ENCODE measurements at places on chromosomes 7 and 10.
A peak's percentile ranks its signal among the peaks of the same experiment; 100 is the strongest.

DNA sequence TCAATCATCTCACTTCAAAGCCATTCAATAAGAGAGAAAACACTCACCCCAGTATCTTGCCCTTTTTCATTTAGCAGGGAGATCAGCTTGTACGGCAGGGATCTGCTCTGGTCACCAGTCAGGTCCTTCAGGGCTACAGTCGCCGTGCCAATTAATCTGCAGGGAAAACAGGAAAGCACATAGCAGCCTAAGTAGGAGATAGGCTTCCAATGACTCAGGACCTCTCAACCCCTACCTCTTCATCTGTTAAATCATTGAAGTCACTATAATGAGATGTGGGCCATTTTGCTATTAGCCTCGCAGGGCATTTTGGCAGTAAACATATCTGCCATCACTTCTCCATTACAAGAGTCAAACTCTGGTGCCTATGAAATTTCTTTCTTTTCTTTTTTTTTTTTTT, 50.8 kb downstream of the MYOF start:
- DNase-seq: no peak

- no peak for DNase-seq
These were observed 298.3 kb upstream of the FZD8 start for GRCh38 chr10:35940141-35941041.

- no peak for DNase-seq
These were observed 2.8 kb downstream of the TDRD1 start for GRCh38 chr10:114181971-114182370.

- DNase-seq: no peak
These were observed 22.9 kb downstream of the H2AZ2 start for GRCh38 chr7:44824894-44825526.

DNA sequence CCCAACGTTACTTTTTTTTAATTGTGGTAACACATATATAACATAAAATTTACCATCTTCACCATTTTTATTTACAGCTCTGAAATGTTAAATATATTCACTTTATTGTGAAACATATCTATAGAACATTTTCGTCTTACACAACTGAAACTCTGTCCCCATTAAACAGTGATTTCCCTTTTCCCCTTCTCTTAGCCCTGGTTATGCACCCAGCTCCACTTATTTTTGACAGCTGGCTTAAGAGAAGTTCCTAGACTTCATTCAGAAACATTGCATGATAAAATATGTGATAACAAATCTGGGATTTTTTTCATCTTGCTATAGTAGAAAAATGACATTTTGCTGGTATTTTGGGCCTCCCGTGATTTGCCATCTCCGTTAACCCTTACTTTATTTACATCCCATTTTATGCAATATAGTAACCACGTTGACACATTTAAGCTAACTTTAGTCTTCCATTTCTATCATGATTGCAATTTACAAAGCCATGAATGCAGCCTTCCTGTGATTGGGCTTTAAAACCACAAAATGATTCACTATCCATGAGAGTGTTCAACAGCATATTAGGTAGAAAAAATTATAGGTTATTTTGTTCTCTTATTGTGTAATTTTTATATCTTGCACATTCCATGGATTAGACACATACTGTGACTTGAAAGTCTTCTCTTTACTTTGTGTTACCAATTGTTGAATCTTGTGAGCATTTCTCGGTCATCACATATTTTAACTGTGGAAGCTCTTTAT, 139.6 kb downstream of the SND1 start:
- DNase-seq: no peak

- no peak for DNase-seq
These were observed 261.9 kb downstream of the PTPRN2 start for GRCh38 chr7:158325530-158326381.

DNA sequence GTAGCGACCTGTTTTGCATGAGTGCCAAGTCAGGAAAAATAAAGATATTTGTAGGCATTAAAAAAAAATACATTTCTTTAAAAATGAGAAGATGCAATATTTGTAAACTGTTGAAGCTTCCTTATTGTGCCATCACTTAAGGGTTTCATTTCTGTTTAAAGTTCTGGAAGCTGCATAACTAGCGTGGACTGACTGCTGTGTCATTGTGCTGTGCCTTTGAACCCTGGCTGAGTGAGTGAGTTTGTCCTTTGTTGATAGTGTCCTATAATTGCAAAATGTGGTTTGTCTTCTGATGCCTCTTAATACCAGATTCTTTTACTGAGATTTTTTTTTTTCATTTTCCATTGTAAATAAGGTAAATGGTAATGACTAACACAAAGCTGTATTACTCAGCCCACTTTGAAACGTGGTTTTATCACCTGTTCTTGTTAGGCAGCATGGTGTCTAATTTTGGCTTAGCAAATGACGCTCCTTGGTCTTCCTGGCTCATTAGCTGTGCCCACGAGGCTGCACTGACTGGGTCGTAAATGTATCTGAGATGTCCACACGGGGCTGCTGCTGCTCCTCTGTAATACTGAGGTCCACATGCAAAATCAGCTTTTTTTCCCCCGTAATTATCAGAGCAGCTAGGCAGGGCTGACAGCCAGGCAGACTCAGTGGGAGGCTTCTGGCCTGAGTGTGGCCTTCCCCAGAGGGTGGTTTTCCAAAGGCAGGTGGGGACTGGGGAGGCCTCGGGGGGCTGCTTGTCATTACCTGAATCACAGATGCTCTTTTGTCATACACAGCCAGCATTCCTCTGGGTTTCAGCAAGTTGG, 14.8 kb downstream of the ZSCAN25 start:
- DNase-seq: peak; percentile 43

- DNase-seq: no peak
These were observed 2.1 kb downstream of the PRKG1 start for GRCh38 chr10:51076299-51076841.

GRCh38 chr10:62990126-62990525, 143.0 kb upstream of the NRBF2 start:
- DNase-seq: no peak

GRCh38 chr7:105916603-105917002, 40.2 kb upstream of the ATXN7L1 start:
- DNase-seq: no peak

GRCh38 chr7:142788303-142789289, 17.8 kb downstream of the PRSS2 start:
- no peak for DNase-seq

- DNase-seq: peak; percentile 9
These were observed 133.8 kb upstream of the HDAC9 start for GRCh38 chr7:18361756-18362155.

DNA sequence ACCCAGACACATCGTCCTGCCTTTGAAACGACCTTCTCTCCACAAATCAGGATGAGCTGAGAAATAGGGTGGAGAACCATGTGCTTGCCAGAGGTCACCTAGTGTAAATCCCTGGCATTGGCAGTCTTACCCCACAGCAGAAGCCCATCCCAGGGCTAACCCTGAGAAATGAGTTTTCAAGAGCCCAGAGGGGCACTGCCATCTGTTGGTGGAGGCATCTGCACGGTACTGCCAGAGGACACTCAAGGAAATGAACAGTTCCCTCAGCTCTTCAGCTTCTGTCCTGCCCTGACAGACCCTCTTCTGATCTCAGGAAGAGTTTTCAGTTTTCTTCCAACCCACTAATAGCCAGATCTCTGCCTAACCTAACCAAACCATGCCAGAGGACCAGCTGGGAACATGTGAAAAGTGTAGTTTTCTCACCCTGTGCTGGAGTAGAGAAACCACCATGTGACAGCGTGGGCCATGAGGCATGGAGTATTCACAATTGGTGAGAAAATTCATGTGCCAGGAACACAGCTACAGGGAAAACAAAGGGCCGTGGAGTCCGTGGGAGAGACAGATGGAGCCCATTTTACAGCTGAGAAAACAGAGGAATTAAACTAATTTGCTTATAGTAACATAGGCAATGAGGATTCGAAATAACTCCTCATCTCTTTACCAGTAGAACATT, 37.7 kb upstream of the ITPRID1 start:
- no peak for DNase-seq

GRCh38 chr7:5635461-5636445, 145.7 kb downstream of the RNF216 start:
- DNase-seq: no peak

DNA sequence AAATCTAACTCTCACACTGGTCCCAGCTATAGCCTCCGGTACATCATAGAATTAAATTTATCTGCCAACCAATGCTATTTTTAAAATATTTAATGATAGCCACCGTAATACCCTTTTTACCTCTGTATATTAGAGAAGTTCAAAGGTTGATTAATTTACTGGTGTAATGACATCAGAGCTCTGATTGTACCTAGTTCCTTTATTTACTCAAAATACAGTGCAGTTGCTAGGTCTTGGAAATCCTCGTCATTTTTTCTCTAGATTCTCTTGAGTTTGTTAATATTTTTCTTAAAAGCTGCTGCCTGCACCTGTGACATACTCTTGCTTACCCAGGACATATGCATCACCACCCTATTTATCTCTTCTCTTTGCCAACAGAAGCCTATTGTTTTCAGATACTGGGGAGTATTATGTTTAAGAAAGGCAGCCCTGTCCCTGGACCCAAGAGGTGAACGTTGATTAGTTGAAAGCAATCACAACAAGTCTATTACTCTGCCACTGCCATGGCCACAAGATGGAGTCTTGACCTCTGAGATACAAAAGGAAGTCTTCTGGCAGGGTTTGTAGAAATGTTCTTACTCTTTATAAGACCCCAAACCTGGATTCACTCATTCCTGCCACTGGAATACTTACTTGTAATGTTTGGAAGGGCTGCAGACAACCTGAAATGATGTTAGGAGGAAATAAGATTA, 25.6 kb upstream of the TMEM26 start:
- DNase-seq: no peak

- DNase-seq: no peak
These were observed 26.1 kb downstream of the INPP5A start for GRCh38 chr10:132563485-132564248.

- no peak for DNase-seq
These were observed 4.3 kb downstream of the LIPN start for GRCh38 chr10:88764110-88764509.

DNA sequence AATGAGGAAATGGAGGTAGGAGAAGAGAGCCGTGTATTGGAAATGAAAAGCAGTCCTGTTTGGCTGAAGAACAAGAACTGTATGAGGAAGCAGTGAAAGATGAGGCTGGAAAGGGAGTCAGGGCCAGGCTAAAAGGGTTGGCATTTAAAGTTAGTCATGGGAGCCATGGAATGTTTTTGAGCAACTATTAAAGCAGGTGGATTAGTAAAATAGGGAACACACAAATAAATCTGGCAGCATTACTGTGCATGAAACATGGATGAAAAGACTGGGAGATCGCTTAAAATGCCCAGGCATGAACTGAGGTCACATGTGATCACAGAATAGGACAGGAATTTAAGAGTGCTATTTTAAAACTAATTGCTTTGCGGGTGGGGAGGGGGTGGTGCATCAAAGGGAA, 1.4 kb upstream of the IFRD1 start:
- no peak for DNase-seq

GRCh38 chr7:53806119-53806518, 736.1 kb upstream of the VSTM2A start:
- DNase-seq: no peak

DNA sequence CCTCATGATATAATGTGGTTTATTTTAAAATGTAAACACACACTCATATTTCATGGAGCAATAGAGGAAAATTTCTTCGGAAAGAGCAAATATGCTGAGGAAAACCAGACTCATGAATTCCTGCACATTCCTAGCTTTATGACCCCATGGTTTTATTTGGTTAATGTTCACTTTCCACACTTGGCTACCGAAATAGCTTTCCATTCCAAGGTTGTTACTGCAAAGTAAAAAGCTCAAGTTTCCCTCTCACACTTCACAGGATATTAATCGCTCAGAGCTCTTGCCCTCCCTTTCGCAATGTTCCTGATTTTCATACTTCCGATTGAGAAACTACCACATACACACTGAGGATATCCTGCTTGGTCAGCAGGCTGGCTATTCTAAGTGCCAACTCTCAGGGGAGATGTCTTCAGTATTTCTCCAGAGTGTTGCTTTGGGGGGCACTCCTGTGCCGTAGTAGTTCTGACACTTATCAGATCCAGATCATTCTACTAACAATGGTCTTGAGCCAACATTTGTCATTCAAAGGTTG, 77.5 kb upstream of the STEAP1B start:
- DNase-seq: no peak

DNA sequence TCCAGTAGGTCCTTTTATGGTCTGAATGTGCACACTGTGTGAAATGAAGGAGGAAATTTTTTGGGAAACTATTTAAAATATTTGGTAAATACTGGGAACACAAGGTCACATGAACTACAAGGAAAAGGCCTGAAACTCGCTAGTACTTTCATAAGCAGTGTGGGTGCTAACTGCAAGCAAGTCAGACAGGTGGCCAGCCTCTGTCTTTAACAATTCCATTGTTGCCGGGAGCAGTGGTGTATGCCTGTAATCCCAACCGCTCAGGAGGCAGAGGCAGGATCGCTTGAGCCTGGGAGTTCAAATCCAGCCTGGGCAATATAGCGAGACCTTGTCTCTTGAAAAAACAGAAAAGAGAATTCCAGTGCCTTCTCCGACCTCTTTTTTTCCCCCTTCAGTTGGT, 37.5 kb downstream of the SMURF1 start:
- DNase-seq: no peak

- no peak for DNase-seq
These were observed 77.3 kb downstream of the PARD3 start for GRCh38 chr10:34737772-34738169.

DNA sequence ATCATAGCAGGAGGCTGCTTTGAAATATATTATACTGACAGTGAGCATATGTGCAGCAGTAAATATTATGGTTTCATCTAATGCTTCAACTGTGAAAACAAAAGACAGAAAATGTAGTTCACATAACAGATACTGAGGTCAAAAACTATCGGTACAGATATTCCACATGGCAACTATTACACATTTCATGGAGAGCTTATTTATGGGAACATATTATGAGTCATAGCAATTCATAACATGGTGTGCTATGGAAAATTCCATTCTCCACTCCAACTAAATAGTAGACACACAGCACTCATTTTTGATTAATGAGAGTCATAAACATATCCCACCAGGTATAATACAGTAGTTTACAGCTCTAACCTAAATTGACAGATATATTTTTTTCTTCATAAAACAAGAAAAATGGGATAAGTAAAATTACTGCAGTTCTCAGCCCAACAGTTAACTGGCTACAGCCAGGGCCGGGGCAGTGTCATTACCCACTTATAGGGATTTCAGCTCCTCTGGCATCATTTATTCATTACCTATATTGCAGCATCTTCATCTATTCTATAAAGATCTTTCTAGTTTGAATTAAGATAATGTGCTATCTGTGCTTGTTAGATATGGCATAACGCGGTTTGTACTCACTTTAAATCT, 475.6 kb upstream of the KLF6 start:
- no peak for DNase-seq
